NCI-H1694 (cell line): ENCODE measurements at places on chromosomes 2 and 18.
A peak's percentile ranks its signal among the peaks of the same experiment; 100 is the strongest.

DNA sequence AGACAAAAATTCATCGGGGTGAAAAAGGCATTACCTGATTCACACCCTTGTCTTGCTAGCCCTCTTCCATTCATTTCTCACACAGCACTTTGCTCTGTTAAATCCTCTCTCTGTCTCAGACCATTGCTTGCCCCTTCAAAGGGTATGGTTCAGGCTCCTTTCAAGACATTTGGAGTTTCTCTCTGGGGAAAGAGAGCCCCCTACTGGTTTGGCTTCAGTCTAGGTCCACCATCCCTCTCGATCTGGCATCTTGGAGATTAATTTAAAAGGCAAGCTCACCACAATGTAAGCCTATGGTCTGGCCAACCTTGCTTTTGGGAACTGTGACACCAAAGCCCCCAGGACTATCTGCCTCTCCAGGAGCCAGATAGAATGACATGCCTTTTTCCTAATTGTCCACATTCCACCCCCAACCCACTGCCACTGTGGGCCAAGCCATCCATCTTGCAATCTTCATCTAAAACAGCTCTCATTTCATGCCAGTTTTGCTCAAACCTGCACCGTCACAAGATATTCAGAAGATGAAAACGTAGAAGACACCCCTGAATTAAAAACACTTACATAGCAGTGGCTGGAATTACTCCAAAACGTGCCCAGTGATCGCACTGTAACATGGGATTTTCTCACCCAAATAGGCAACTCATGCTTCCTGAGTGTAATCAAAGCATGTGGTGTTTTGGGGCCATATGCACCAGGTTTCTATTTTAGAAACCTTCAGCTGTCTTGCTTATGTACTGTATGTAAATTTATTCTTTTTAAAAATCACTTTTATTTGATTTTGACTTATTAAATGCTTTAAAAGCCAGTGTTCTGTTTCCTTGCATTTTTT, 93.9 kb downstream of the FARSB start:
- DNase-seq = peak; percentile 45

DNA sequence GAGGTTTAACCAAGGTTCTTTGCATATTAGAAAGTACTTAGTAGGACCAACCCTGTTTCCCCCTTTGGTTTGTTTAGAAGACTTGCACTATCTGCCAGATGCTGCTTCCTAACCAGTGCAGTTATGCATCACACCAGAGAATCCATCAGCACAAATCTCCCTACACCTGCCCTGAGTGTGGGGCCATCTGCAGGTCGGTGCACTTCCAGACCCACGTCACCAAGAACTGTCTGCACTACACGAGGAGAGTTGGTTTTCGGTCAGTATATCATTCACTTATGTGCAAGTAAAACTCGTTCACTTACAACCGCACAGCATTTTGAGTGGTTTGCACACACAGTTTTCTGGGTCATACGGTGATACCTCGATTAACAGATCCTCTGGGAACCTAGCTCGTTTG, 69.7 kb downstream of the ZNF532 start:
- DNase-seq = no peak

- DNase-seq = no peak
Measured at GRCh38 chr2:207765547-207765946, 4.2 kb downstream of the FZD5 start.

- DNase-seq = no peak
Measured at GRCh38 chr2:205531072-205531471, 151.2 kb upstream of the NRP2 start.
